Thoracic aorta (tissue), 2 donors: ENCODE measurements at places on chromosomes 3 and 15.

- no peak for DNase-seq
Observed at GRCh38 chr3:69462022-69462825, 76.3 kb upstream of the FRMD4B start.

- DNase-seq = no peak
Observed at GRCh38 chr15:90349072-90349471, 3.0 kb upstream of the ZNF774 start.

DNA sequence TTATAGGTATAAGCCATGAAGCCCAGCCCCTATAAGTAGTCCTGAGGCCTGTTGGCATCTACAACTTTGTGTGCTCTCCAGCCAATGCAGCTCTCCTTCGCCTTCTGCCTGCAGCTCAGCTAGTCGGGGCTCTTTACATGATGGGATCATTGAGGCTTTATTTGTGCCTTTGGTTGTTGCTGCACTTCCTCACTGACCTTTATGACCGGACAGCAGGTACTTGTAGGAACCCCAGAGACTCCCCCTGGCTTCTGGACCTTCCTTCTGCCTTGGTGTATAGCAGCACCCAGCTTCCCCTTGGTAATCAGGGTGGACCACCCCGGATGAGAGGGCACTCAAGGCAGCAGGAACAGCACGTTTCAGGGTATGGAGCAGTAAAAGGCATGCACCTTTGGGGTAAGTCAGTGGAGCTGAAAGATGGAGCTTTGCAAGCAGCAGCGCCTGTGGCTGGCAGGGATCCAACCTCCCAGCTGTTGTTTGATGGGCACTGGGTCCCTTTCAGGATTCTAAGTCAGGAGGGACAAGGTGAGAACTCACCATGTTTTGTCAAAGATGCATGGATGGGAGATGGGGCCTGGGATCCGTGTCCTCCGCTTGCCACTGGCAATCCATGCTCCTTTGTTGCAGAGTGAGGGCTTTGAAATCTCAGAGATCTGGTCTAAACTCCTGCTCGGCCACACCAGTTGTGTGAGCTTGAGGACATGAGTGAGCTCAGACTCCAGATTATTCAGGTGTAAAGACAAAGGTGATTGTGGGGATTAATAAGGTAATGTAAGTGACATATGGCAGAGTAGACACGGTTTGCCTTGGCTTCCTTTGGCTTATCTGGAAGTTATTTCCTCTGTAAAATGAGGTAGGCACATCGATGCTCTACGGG is 65.1 kb upstream of the KLF13 start:
- no peak for DNase-seq

- no peak for DNase-seq
Observed at GRCh38 chr3:126921085-126921824, 61.7 kb upstream of the PLXNA1 start.

DNA sequence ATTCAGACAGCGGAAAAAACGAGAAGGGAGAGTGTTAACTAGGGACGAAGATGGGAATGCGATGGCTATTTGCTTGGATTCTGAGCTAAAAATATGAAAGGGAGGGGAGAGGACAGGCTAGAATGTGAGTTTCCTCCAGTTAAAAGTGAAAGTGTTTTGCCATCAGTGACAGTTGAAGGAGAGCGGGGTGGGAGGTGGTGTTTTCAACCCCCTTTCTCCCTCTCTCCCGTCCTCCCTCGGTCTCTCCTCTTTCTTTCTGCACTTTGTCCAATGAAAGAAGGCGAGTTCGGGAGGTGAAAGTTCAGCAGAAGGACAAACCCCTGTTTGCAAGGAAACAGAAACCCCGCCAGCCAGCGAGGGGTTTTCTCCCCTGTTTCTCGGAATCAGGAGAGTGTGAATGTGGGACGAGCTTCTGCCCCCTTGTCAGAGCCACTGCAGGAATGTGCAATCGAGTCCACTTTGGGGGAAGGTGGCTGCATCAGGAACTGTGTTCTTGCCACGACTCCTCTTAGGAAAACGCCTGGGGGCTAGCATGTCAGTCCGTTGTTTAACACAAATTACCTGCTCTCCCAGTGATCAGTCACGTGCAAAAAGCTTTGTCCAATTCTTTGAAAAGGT is 975 bp upstream of the FOXP1 start:
- no peak for DNase-seq

DNA sequence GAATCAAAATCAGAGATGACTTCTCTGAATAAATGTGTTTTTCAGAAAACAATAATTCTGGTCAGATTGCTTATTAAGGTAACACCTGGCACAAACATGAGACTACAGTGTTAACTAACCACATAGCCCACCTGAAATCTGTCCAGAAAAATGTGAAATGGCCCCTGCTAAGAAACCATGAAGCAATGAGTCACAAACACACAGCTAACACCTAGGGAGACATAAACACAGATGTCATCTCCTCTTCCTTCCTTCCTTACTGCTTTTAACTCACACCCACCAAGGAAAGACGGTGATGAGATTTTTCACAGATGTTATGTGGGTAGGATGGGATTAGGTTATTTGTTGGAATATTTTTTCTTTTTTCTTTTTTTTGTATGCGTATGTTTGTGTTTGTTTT is 315.0 kb upstream of the STAC start:
- DNase-seq = no peak
